ENCODE measurements at places on chromosomes 6 and 20.

GRCh38 chr6:16168858-16169257, 40.0 kb downstream of the MYLIP start:
- H3K36me3 ChIP-seq, result no peaks in the 10 kb centered on the region
- no peak for DNase-seq
- H3K4me1 ChIP-seq, result no peaks in the 10 kb centered on the region
- H3K27ac ChIP-seq, result no peak overlapping the region
- H3K4me3 ChIP-seq, result no peak overlapping the region
- no peaks in the 10 kb centered on the region for H3K27me3 ChIP-seq

GRCh38 chr6:108961985-108962384, 113.8 kb downstream of the ARMC2 start:
- DNase-seq, result no peak
- no peaks in the 10 kb centered on the region for H3K27me3 ChIP-seq
- no peaks in the 10 kb centered on the region for H3K36me3 ChIP-seq
- no peaks in the 10 kb centered on the region for H3K4me1 ChIP-seq
- H3K27ac ChIP-seq, result no peak overlapping the region

- no peaks in the 10 kb centered on the region for H3K36me3 ChIP-seq
- no peaks in the 10 kb centered on the region for H3K4me1 ChIP-seq
- peak; percentile 3 for DNase-seq
- H3K27me3 ChIP-seq, result no peaks in the 10 kb centered on the region
Observed at GRCh38 chr6:170186941-170187668, 103.8 kb downstream of the DLL1 start.

GRCh38 chr6:123524781-123525180, 112.0 kb downstream of the TRDN start:
- H3K4me1 ChIP-seq, result no peaks in the 10 kb centered on the region
- no peaks in the 10 kb centered on the region for H3K27me3 ChIP-seq
- no peak overlapping the region for H3K4me3 ChIP-seq
- no peak for DNase-seq
- H3K27ac ChIP-seq, result no peak overlapping the region

- H3K4me3 ChIP-seq, result no peak overlapping the region
- H3K4me1 ChIP-seq, result no peaks in the 10 kb centered on the region
- no peaks in the 10 kb centered on the region for H3K36me3 ChIP-seq
- no peak for DNase-seq
Observed at GRCh38 chr20:18265441-18265840, 22.9 kb upstream of the ZNF133 start.

All from prostate gland (tissue), 2 donors.